Motor neuron (in vitro differentiated cells): ENCODE measurements at places on chromosomes 5 and 9. TPM values are rescaled to one million over a fixed set of nuclear protein-coding genes. Genes with fewer than 3 reads are reported as not detected.

DNA sequence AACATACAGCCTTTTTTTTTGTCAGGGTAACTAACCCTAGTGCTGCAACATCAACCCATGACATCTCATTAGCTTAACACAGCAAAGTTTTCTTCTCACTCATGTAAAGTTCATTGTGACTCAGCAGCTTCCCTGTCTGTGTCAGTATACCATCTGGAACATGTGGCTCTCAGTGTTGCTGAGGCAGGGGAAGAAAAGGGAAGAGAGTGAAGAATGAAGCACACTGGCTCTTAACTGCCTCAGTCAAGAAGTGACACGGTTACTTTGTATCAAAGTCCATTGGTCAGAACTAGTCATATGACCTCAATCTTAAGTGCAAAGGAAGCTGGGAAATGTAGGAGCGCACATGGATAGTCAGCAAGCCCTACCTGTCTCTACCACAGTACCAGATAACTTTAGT, 185.0 kb upstream of the ELL2 start:
- ATAC-seq, result peak; percentile 98

DNA sequence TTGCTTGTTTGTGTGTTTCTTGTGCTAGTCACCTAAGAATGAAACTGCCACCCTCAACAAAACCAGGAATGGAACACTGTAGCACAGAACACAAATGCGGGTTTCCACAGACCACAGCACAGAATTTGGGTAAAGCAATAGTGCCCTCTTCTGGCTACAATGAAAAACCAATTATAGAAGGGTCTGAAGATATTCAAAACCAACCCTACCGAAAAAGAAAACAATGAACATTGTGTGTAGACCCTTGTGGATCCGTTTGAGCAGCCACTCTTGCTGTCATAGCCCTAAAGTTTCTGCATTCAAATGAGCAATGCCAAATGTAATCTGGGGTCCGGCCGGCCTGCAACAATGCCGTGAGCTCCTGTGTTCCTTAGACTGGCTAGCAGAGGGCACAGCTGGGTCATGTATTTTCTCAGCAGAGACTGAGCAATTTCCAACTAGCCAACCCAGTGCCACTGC, 8.3 kb upstream of the ENC1 start:
- peak; percentile 87 for ATAC-seq

DNA sequence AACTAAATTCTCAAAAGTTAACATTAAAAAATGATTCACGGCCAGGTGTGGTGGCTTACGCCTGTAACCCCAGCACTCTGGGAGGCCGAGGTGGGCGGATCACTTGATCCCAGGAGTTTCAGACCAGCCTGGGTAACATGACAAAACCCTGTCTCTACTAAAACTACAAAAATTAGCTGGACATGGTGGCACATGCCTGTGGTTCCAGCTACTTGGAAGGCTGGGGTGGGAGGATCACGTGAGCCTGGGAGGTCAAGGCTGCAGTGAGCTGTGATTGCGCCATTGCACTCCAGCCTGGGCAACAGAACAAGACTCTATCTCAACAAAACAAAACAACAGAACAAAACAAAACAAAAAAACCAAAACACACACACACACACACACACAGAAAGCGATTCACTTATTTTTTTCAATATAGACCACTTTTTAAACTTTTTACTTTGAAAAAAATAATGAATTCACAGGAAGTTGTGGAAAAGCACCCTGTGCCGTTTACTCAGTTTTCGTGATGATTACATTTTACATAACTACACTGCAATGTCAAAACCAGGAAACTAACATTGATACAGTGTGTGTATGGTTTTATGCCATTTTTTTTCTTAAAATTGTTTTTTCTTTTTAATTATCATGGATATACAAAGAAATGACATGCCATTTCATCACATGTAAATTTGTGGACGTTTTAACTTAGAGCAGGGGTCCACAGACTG, 73.7 kb downstream of the TENT4A start:
- ATAC-seq, result no peak

DNA sequence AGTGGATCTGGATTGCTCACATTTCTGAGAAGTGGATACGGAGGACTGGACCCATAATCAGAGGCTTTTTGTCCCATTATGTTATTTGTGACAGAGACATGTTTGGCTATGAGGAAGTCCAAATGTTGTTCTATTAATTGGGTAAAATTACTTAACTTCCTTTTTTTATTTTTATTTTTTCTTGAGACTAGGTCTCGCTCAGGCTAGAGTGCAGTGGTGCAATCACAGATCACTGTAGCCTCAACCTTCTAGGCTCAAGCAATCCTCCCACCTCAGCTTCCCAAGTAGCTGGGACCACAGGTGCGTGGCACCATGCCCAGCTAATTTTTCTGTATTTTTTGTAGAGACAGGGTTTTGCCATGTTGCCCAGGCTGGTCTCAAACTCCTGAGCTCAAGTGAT, 11.9 kb upstream of the PGGT1B start:
- no peak for ATAC-seq

DNA sequence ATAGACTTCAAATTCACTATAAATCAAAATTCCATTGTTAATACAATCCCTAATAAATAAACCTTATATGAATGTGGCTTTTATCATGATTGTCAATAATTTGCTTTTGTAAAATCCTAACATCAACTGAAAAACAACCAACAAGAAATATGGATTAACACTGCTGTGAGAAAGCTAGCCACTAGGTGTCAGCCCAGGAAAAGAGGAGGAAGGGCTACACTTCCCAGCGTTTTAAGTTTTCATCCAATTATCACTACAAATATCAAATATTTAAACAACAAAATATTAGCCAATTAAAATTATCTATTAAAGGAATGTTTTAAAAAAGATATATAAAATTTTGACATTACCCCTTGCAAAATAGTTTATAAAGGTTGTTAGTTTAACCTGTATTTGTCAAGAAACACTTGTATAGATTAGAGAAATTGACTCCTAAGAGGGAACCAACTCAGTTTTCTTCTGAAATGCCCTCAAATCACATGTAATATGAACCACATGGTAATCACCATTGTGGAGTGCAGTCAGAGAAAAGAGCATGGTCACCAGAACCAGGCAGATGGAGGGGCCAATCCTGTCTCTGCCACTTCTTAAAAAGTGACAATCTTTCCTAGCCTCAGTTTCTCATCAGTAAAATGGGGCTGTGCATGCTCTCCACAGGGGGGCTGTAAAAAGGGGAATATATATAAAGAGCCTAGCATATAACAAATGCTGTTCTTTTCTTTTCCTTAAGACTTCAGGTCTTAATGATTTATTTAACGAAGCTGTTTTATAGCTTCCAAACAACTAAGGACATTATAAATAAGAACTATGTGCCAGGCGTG, 188.2 kb downstream of the CRB2 start:
- no peak for ATAC-seq

GRCh38 chr9:121824651-121825030, 173.2 kb downstream of the DAB2IP start:
- no peak for ATAC-seq

- ATAC-seq, result no peak
Observed at GRCh38 chr5:28729067-28729466, 1690.7 kb upstream of the CDH9 start.

DNA sequence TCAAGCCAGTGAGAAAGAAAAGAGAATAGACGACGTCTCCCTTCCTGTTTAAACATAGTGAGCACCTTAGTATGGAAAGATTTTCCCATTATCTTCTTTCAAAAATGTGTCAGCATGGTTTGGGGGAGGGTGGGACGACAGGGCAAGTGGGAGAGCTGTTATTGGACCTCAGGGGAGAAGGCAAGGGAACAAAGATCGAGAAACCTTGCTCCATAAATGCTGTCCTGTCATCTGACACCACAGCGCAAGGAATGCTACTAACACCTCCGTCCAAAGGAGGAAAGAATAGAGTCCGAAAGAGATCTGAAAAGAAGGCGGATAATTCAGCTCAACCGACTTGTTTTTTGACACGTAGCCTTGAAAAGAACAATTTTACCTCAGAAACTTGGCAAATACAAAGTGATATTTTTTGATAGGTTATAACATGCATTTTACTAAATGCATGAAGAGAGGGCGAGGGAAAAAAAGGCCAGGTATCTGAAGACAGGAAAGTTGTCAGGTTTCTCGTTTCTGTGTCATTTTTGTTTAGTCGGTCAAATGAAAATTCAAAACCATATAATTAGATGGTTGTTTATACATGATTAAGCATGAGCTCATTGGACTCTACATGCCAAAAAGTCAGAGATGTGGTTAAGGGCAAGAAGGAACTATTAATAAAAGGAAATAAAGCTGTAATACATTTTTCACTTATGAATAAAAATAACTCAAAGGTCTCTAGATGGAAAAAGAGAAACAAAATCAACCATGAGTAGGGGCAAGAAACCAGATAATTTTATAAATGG, 155.7 kb downstream of the GLIS3 start:
- ATAC-seq, result no peak

GRCh38 chr9:130336027-130336610, 70.6 kb downstream of the HMCN2 start:
- ATAC-seq, result no peak

DNA sequence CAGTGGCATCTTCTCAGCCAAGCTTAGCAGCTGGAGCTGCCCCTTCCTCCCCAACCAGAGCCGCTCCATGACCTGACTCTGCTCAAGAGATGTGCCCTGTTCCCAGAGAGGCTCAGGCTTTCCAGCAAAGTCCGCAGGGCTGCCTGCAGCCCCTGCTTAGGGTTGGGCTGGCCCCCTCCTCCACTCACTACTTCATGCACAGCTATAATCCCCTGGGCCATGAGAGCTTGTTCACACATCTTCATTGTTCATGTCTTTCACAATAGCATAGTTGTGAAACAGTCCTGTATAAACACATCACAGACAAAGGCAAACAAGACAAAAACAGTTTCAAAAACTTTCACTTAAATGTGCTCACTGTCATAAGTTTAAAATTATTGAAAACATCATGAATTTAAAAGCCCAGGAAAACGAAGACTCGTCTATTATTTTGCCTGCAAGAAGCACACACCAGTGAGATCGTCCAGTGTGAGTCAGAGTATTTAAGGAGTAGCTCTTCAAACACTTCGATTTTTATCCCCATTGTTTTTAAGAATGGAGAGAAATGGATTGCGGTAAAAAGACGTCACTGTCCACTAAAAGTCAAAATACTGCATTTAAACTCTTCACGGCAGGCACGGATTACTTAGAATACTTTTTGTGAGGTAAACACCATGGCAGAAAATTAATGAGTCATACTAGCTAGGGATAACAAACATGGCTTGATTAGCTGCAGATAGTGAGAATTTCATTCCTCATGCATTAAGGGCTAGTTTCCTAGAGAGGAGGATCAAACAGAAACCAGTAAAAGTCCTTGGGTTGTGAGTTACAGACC, 40.7 kb upstream of the S1PR3 start:
- peak; percentile 55 for ATAC-seq

- ATAC-seq, result no peak
Observed at GRCh38 chr5:141525653-141526052, 36.8 kb downstream of the PCDHGC5 start.

DNA sequence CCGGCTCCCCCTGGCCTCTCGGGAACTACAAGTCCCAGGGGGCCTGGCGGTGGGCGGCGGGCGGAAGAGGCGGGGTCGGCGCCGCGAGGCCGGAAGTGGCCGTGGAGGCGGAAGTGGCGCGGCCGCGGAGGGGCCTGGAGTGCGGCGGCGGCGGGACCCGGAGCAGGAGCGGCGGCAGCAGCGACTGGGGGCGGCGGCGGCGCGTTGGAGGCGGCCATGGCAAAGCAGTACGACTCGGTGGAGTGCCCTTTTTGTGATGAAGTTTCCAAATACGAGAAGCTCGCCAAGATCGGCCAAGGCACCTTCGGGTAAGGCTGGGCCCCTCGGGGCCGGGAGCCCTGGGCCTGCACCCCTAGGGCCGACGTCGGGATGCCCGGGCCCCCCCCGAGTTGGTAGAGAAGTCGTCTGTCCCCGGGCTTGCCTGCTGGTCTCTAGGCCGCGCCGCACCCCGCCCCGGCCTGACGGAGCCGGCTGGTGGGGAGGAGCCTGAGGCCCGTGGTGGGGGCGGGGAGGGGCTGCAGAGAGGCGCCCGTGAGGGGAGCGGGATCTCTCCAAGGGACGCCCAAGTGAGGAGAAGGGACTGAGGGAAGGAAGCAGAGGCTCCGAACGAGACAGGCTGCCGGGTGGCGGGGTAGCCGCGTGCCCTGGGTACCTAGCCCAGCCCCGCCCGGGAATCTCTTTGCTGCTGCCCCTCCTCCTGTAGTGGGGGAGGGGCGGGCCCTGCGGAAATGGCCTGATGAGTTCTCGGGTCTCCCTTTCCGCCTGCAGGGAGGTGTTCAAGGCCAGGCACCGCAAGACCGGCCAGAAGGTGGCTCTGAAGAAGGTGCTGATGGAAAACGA, at the start of gene CDK9:
Gene CDK9, plus strand, starts transcription at position 102 of the 840 bp plus-strand sequence. Its CDS starts 115 bp downstream, at position 217.
- ATAC-seq, result peak; percentile 78

GRCh38 chr9:133892193-133892920, 99.8 kb downstream of the VAV2 start:
- no peak for ATAC-seq

DNA sequence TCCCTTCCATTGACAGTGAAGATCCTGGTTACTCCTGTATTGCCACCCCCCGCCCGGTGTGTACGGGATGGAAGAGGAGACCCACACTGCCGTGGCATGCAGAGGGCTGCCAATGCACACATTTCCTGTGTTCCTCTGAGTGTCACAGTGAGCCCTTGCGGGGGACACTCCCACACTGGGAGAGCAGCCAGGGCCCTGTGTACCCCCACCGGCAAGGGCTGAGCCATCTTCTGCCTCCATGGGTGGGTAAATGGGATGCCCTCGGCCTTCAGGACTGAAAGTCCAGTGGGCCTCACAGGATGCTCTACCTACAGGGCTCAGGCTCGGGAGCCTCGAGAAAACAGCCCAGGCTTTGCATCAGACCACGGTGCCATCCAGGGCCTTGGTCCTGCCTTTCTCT, 18.1 kb downstream of the IRX1 start:
- no peak for ATAC-seq

DNA sequence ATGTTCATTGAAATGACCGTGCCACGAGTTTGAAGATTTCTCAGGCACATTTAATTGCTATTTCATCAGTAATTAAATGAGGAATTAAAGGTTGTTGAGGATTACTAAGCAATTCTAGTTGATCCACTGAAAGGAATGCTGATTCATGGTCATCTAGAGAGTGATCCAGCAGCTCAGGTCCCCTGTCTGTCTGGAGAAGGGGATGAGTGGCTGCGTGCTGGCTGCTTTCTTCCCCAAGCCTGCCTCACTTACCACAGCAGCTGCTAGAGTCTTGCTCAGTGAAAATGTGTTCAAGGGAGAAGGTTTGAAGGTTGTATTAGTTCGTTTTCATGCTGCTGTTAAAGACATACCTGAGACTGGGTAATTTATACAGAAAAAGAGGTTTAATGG, 7.8 kb upstream of the TGFBI start:
- ATAC-seq, result no peak

DNA sequence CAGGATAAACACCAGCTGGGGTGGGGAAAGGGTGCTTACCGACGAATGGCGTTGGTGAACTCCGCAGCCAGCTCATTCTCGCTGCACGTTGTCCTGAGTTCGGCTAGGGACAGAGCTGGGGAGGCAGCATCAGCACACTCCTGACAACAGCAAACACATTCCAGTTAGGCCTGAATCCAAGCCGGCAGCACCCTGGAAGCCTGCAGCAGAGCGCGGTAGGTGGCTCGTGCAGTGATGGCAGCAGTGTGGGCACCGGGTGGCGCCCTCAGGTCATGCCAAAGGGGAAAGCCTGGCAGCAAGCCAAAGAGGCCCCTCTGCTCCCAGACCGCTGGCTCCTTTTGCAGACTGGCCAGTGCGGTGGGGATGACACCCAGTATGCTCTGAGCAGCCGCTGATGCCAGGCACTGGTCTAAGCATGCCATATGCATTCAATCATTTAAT, 66.9 kb downstream of the DCP2 start:
- ATAC-seq, result peak; percentile 74

- ATAC-seq, result no peak
Observed at GRCh38 chr5:32217886-32218396, 43.8 kb upstream of the GOLPH3 start.

The FBN2 gene
- 14.5 and 15.7 TPM in 2 replicates for total RNA-seq

The PAPPA gene
- total RNA-seq, result 15.8 and 16.8 TPM in 2 replicates

The LCN2 gene
- 2.4 and 3.3 TPM in 2 replicates for total RNA-seq

The IL13 gene
- total RNA-seq, result 1.1 and 1.2 TPM in 2 replicates

The GZMA gene
- not detected in 2 replicates for total RNA-seq
